ENCODE measurements at places on chromosomes 12 and 14. TPM values are rescaled to one million over a fixed set of nuclear protein-coding genes. Genes with fewer than 3 reads are reported as not detected.

EPS8 gene
- 100 TPM for total RNA-seq

HSPA2 gene
- 28.3 TPM for total RNA-seq

SP1 gene
- 105 TPM for total RNA-seq

RTL1 gene
- total RNA-seq: not detected

SYCP3 gene
- 0.07 TPM for total RNA-seq

ETFRF1 gene
- 26.4 TPM for total RNA-seq

SYNDIG1L gene
- 0.14 TPM for total RNA-seq

All from mucosa of descending colon (tissue), 3 donors.